B cell (primary cell): ENCODE measurements at places on chromosomes 11 and 22.

- H3K4me1 ChIP-seq = peaks cover 8% of the 10 kb centered on the region
- H3K36me3 ChIP-seq = no peaks in the 10 kb centered on the region
Observed at GRCh38 chr11:13338427-13339069, 61.0 kb downstream of the BMAL1 start.

DNA sequence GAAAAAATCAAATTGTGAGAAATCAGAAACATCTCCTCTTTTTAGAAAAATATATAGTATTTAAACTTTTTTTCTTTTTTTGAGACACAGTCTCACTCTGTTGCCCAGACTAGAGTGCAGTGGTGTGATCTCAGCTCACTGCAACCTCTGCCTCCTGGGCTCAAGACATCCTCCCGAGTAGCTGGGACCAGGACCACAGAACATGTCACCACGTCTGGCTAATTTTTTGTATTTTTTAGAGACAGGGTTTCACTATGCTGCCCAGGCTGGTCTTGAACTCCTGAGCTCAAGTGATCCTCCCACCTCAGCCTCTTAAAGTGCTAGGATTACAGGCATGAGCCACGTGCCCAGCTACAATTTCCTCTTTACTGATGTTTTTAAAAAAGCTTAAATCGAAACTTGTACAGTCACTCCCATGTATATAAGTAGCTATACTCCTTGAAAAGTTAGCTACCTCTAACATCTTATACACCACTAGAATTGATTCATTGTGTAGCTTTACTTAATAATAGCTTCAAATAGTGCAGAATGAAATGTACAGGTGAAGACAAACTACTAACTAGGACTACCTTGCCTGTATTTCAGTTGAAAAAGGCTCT lies 10.3 kb downstream of the EIF4G2 start:
- no peak for DNase-seq
- no peak overlapping the region for H3K27ac ChIP-seq
- H3K4me1 ChIP-seq = peaks cover 4% of the 10 kb centered on the region

DNA sequence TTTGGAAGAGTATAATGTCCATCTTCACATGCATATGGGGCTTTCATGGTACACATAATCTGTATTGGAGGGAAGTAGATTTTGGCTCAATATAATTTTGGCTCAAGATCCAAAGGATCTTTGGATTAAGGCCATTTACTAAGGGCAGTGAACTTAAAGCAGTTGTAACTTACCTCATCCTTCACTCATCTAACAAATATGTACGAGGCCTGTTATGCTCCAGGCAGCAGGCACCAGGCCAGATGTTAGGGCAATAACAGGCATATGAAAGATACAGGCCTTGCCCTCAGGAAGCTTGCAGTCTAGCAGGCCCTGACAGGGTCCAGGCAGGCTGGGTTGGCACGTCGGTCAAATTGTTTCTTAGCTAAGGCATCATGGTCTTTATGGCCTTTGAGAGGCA lies 44.6 kb downstream of the LIF start:
- no peaks in the 10 kb centered on the region for H3K27me3 ChIP-seq
- peaks cover 1% of the 10 kb centered on the region for H3K4me1 ChIP-seq
- DNase-seq = no peak
- H3K4me3 ChIP-seq = no peak overlapping the region
- H3K36me3 ChIP-seq = no peaks in the 10 kb centered on the region

DNA sequence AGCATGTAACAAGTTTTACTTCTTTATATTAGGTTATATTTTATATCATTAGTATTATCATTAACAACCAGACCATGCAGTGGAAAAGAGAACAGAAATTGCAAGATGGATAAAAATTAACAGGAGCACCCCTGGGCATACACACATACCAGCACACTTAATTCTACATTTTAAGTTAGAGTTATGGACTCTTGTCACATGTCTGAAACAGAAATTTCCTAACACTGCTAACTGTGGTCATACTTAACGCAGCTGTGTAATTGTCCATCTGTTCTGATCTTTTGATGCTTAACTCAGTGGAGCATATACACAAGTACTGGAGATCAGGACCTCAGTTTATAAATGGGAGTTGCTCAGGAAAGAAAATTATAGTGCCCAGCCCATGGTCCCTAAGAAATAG lies 358 bp downstream of the OR52H1 start:
- no peaks in the 10 kb centered on the region for H3K36me3 ChIP-seq
- H3K4me3 ChIP-seq = no peak overlapping the region
- H3K27ac ChIP-seq = no peak overlapping the region
- DNase-seq = no peak
- no peaks in the 10 kb centered on the region for H3K4me1 ChIP-seq

- peak within 1 kb of the TSS; percentile 100 for H3K27ac ChIP-seq
- no peaks in the 10 kb centered on the region for H3K27me3 ChIP-seq
- DNase-seq = peak; percentile 90
- peaks cover 51% of the 10 kb centered on the region for H3K4me1 ChIP-seq
- H3K36me3 ChIP-seq = peaks cover 3% of the 10 kb centered on the region
Observed at GRCh38 chr11:58575377-58576020, at the start of gene LPXN. TSS of gene LPXN (minus strand) at chr11:58575856. CDS start at chr11:58575772, 84 bp downstream.

- H3K36me3 ChIP-seq = no peaks in the 10 kb centered on the region
- H3K4me1 ChIP-seq = no peaks in the 10 kb centered on the region
- H3K27me3 ChIP-seq = no peaks in the 10 kb centered on the region
- no peak for DNase-seq
Observed at GRCh38 chr11:20015529-20016427, 144.5 kb downstream of the DBX1 start.

DNA sequence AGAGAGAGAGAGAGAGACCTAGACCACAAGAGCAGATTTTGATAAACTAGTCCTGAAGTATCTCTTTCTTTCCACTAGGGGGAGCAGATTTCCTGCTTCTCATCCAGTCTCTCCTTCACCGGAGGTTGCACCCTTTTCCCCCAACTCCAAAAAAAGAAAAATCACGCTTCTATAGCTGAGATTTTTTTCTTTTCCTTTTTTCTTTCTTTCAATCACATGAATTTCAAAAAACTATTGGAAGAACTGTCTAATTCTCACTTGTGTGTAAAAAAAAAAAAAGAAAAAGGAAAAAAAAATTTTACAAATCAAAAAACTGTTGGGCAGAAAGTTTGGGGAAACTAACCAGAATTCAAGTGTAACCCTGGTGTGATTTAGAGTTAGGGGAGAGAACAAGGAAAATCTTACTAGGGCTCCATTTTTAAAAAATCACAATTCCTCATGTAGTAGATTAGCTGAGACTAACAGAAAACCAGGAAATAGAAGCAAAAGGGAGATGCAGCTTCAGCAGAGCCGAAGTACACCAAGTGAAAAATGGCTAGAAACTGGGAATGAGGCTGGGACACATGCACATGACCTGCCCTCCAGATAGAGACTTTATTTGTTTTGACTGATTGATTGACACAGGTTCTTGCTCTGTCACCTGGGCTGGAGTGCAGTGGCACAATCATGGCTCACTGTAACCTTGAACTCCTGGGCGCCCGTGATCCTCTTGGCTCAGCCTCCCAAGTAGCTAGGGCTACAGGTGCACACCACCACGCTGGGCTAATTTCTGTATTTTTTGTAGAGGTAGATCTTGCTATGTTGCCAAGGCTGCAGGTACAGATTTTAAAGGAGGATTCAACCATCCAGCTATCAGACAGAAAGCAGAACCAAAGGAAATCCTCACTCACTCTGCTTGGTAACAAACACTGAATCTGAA lies 27.1 kb downstream of the SDHD start:
- H3K4me3 ChIP-seq = no peak overlapping the region
- H3K27me3 ChIP-seq = no peaks in the 10 kb centered on the region
- no peaks in the 10 kb centered on the region for H3K4me1 ChIP-seq
- H3K27ac ChIP-seq = no peak overlapping the region

GRCh38 chr22:31272522-31273446 lies 19.5 kb downstream of the PIK3IP1 start:
- H3K4me1 ChIP-seq = peaks cover 3% of the 10 kb centered on the region
- no peak overlapping the region for H3K4me3 ChIP-seq
- DNase-seq = peak; percentile 67
- H3K27me3 ChIP-seq = no peaks in the 10 kb centered on the region

GRCh38 chr11:85748455-85748891 lies 62.5 kb downstream of the SYTL2 start:
- H3K4me3 ChIP-seq = no peak overlapping the region
- no peak overlapping the region for H3K27ac ChIP-seq
- H3K4me1 ChIP-seq = peaks cover 4% of the 10 kb centered on the region

DNA sequence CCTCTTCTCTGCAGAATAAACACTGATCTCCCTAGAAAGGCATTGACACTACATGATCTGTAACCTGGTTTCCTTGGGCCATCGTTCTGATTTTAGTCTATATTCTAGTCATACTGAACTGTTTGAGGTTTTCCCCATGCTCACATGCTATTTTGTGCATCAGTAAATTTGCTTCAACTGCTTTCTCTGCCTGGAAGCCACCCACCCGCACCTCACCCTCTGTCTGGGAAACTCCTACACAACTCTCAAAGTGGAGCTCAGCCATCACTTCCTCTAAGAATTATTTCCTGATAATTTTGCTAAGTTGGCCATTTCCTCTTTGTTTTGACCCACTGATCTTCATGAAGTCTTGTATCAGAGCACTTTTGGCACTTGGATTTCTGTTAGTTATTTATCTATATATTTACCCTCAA lies 36.1 kb downstream of the MMP20 start:
- no peaks in the 10 kb centered on the region for H3K36me3 ChIP-seq
- DNase-seq = peak; percentile 70
- H3K4me1 ChIP-seq = peaks cover 29% of the 10 kb centered on the region
- no peak overlapping the region for H3K4me3 ChIP-seq
- no peak overlapping the region for H3K27ac ChIP-seq

DNA sequence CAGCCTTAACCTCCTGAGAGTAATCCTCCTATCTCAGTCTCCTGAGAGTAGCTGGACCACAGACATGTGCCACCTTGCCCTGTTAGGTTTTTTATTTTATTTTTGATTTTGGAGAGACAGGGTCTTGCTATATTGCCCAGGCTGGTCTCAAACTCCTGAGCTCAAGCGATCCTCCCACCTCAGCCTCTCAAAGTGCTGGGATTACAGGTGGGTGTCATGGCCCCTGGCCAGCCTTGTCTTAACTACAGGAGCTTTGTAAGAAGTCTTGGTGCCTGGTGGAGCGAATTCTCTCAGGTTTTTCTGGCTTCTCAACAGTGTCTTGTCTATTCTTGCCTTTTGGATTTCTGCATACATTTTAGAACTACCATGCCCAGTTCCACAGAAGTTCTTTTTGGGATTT lies 546.4 kb downstream of the TBC1D22A start:
- H3K27ac ChIP-seq = no peak overlapping the region
- no peaks in the 10 kb centered on the region for H3K36me3 ChIP-seq
- H3K4me1 ChIP-seq = no peaks in the 10 kb centered on the region
- no peaks in the 10 kb centered on the region for H3K27me3 ChIP-seq
- DNase-seq = no peak

- H3K36me3 ChIP-seq = peaks cover 30% of the 10 kb centered on the region
- no peaks in the 10 kb centered on the region for H3K27me3 ChIP-seq
- no peak overlapping the region for H3K27ac ChIP-seq
- H3K4me3 ChIP-seq = no peak overlapping the region
- H3K4me1 ChIP-seq = peaks cover 6% of the 10 kb centered on the region
Observed at GRCh38 chr11:970319-970871, 44.7 kb downstream of the AP2A2 start.

DNA sequence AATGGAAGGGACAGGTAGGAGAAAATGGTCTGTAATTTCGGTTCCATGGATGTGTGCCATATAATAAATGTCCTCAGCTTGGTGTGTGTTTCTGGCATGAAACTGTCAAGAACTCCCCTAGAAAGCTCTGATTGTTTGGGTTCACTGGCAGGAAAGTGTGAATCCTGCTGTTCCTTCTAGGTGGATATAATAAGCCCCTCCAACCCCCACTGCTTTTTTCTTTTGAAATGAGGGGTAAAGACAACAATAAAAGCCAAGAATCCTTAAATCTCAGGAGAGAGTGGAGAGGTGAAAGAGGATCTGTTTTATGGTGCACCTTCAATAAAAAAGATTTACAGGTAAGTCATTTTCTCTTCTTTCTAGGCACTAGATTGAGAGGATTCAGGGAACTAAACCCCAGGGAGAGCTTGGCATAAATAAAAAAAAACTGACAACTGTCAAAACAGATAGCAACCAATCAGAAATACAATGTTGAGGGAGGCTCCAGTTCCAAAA lies 74.9 kb downstream of the CACNG2 start:
- no peak overlapping the region for H3K4me3 ChIP-seq
- no peak for DNase-seq
- peaks cover 26% of the 10 kb centered on the region for H3K27me3 ChIP-seq

DNA sequence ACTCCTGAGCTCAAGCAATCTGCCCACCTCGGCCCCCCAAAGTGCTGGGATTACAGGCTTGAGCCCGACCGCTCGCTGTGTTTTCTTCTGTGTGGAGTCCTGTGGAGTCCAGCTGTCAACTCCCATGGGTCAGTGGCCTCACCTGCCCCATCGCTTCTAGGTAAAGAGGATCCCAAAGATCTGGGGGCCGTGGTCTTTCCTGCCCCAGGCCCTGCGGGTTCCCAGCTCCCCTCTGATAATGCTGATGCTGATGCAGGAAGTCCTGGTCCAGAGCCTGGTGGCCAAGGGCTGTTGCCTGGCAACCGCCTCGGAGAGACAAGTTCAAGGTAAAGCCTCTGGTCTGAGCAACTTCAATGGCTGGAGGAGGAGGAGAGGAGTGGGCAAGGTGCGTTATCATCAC lies 9.6 kb downstream of the SSTR3 start:
- H3K4me3 ChIP-seq = no peak overlapping the region
- H3K4me1 ChIP-seq = peaks cover 34% of the 10 kb centered on the region
- DNase-seq = no peak
- no peak overlapping the region for H3K27ac ChIP-seq
- no peaks in the 10 kb centered on the region for H3K36me3 ChIP-seq

DNA sequence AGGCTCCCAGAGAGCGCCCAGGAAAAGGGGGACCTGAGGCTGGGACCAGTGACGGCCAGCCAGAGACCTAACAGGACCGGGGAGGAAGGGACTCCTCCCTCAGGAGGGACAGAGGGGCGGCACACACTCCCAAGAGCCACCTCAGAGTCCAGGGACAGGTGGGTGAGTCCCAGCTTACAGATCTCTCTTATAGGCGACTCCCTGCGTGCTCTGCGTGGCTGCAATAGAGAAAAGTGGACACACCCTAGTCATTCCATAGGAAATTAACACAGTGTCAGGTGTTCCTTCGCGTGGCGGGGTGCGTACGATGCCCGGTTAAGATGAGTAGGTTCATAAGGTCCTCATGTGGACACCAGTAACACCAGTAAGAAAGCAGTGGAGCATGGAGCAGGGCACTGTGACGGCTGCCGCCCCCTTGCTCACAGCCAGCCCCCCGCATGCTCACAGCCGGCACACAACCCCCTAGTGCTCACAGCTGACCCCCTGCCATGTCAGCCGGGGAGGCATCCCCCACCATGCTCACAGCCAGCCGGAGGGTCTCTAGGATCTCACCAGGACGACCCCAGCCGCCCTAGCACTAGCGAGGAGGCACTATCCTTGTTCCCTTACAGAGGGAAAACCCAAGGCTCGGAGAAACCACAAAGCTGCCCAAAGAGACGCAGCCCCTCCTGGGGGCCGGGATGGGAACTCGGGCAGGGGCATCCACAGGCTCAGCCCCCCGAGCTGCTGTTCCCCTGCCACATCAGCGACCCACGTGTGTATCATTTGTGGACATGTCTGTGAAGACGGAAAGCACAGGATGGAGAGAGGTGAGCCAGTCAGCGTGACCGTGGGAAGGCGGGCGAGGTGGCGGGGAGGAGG lies 426.8 kb downstream of the TBC1D22A start:
- no peaks in the 10 kb centered on the region for H3K36me3 ChIP-seq
- H3K27ac ChIP-seq = no peak overlapping the region
- H3K27me3 ChIP-seq = no peaks in the 10 kb centered on the region
- no peaks in the 10 kb centered on the region for H3K4me1 ChIP-seq
- no peak overlapping the region for H3K4me3 ChIP-seq
